Bronchial epithelial cell (primary cell): ENCODE measurements at places on chromosomes 7 and 10. TPM values are rescaled to one million over a fixed set of nuclear protein-coding genes. Genes with fewer than 3 reads are reported as not detected.

BEND7 gene
- total RNA-seq: 1.3 and 4.2 TPM in 2 replicates

ZFAND2A gene
- 53.4 and 63.1 TPM in 2 replicates for total RNA-seq

FGFBP3 gene
- total RNA-seq: 0.26 and 0.38 TPM in 2 replicates

HGF gene
- total RNA-seq: under 0.01 and 3.7 TPM in 2 replicates

AOAH gene
- not detected in 2 replicates for total RNA-seq

CHST15 gene
- 11.1 and 12.8 TPM in 2 replicates for total RNA-seq

GPER1 gene
- total RNA-seq: under 0.01 and 0.13 TPM in 2 replicates

TMEM213 gene
- not detected in 2 replicates for total RNA-seq

ELOVL3 gene
- not detected in 2 replicates for total RNA-seq

SLC13A4 gene
- under 0.01 and 0.26 TPM in 2 replicates for total RNA-seq
